Esophagus squamous epithelium (tissue), 5 donors: ENCODE measurements at places on chromosomes 12 and 14. TPM values are rescaled to one million over a fixed set of nuclear protein-coding genes. Genes with fewer than 3 reads are reported as not detected.

GRCh38 chr12:67073336-67073735 is 195.8 kb upstream of the CAND1 start:
- no peak for DNase-seq

DNA sequence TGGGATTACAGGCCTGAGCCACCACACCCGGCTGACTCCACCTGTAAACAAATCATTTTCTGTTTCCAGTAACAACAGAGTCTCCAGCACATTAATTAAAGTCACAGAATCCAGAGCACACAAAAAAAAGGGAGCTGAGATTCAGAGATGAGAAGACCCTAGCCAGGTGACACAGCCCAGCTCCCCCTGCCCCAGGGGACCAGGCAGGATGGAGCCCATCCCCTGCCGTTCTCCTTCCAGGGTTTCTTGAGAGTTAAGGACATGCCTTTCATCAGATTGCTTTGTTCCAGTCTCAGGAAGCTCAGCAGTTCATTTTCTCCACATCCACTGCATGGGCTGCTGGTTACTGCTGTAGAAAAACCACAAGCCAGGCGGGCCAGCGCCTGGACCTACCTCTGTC is 81.2 kb downstream of the RIMBP2 start:
- no peak for DNase-seq

DNA sequence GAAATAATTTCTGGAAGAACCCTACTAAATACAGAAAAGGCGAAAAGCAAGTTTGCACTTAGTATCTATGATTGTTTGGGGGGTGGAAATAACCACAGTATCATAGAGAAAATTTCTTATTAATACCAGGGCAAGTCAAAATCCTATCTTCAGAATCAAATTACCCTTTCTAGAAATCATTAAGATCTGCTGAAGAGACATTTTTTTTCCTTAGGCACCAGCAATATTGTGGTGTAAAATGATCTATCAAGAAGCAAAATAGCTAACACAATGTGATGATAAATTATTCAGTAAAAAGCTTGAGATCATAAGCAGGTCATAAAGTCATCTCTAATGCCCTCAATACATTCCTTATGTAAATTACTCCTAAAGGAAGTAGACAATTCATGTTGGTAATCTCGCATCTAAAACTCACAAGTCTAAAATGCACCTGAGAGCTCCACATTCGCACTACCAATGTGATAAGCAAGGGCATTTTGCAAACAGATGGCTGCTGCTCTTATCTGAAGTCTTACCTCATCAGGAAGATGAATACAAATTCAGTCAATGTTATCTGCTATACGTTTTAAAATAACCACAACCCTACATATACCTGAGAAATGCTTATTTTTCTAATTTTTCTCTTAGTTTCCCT is 14.6 kb downstream of the HEATR5A start:
- no peak for DNase-seq

DNA sequence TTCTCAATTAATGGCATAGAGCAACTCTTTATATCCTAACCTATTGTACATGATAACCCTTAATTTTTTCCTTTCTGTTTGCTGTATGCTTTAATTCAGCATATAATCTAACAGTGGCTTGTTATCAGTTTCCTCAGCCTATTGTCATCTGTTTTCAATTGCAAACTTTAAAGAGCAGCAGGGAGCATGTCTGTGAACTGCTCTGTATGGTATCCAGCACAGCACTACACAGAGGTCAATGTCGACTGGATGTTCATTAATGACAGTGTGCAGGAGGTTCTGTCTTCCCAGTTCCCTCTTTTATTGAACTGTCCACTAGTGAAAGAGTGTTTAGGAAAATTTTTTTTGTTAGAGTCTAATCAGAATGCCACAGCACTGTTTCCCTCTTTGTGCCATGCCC is 609.1 kb downstream of the SOX5 start:
- no peak for DNase-seq

DNA sequence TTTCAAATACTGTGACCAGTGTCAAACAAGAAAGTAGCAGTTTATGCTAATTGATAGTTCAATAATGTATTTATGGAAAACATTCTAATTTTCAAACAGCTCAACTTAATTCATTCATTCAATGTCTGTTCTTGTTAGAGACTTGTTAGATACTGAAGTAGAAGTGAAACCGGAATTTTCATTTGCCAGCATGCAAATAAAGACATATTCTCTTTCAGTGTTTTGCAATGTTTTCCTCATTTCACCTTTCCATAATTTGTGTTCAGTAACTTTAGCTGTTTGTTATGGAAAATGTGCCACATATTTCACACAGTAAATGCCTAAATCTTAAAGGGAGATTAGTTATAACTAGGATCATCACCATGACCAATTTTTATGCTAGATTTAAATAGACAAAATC is 21.2 kb downstream of the TAS2R50 start:
- no peak for DNase-seq

DNA sequence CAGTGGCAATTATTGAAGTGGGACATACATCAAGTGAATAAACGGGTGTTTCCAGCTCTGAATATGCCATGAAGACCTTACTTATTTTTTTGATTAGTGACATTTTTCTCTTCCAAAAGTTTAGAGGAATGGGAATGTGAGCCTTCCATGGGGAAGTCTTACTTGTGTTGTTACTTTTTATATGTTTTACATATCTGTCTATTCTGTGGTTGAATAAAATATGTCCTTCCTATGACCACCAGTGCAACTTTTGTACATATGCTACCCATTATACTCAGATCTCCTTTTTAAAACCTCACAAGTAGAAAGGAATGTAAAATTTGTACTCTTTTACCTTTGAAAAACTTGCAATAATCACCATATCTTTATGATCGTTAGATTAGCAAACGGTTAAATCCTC is 132.7 kb downstream of the MSRB3 start:
- no peak for DNase-seq

DNA sequence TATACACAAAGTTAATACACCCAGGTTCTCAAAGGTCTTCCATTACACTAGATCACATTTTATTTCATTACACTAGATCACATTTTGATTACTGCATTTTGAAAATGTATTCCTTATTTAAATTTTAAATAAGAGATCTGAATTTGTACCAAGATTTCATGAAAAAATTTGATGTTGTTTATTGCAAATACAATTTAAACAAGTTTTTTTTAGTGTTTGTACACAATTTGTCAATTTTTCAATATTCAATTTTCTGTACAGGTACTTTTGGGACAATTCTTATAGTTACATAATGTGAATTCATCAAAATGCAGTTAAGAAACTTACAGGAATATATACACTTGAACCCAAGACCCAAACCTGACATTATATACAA is 14.3 kb downstream of the SLC38A2 start:
- DNase-seq, result no peak

DNA sequence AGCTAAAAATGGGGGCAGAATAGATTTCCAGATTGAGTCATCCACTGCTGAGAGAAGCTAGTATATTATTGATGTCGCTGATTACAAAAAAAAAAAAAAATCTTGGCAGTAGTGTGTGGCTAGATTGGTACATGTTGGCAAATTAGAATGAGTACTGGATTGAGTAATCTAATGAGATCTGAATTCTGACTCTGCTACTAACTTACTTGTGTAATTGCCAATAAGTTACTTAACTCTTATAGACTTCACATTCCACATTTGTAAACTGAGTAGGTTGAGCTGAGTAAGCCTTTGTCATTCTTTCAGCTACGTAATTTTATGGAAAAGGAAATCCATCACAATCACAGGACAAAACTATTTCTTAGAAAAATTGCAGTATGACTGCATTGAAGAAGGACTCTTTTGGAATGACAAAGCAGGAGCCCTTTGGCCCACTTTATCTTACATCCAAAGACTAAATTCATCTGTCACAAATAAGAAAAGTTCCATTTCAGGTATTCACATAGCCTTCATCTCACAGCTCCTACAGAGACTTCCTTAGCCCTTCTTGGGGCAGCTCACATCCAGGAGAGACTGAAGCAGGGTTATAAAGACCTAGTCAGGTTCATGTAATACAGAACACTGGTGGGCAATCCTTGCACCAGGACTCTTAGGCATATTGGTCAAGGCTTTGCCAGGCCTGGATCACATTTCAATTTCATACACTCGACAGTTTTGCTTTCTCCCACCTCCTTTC is 197.3 kb upstream of the CPNE8 start:
- no peak for DNase-seq

- DNase-seq, result no peak
Measured at GRCh38 chr12:120858306-120859088, 45.7 kb downstream of the SPPL3 start.

- DNase-seq, result no peak
Measured at GRCh38 chr12:47307680-47308399, 228.1 kb upstream of the AMIGO2 start.

The PIANP gene
- total RNA-seq, result not detected

The GPRC5D gene
- not detected for total RNA-seq

The CMTM5 gene
- total RNA-seq, result not detected

The CPNE6 gene
- not detected for total RNA-seq
